Inflammatory macrophage (primary cell): ENCODE measurements at places on chromosomes 2 and 18.

- no peak for DNase-seq
Measured at GRCh38 chr18:10322004-10322403, 132.4 kb upstream of the APCDD1 start.

DNA sequence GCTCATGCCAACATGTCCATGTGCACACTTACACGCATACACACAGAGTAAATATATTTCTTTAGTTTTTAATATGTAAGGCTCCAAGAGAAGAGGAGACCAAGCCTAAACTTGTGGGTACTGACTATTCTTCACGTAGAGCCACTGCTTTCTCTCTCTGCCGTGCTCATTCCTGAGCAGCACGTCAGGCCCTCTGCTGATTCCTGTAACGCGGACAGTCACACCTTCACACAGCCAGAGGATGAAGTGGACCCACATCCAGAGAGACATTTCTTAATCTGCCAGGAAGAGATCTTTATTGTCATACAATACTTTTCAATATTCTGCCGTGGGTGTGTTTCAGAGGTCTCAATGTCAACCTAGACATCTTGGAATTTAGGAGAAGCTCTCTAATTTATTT lies 560.7 kb downstream of the STK39 start:
- no peak for DNase-seq

DNA sequence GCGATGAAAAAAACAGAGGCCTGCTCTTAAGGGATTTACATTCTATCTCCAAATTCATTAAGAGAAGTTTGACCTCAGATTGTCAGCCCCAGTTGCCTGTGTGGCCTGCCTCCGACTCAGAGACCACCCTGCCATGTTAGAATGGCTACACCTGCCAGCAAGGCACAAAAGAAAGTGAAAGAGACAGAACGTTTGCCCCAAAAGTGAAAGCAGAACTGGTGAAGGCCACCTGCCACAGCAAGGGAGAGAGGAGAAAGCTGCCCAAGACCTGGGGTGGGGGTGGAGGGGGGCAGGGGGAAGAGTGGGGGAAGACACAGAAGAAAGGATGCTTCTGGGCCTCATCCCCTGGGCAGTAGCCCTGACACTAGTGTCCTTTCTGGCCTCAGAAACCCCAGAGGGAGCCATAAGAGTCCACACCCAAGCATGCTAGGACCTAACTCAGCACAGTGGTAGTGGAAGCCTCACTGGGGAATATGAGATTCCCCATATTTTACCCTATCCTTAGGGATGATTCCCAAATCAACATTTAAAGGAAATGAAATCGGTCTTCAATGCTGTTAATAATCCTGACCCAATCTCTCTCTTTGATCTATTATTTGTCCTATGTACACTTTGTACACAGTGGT lies 389.7 kb downstream of the TXNL1 start:
- DNase-seq = no peak

DNA sequence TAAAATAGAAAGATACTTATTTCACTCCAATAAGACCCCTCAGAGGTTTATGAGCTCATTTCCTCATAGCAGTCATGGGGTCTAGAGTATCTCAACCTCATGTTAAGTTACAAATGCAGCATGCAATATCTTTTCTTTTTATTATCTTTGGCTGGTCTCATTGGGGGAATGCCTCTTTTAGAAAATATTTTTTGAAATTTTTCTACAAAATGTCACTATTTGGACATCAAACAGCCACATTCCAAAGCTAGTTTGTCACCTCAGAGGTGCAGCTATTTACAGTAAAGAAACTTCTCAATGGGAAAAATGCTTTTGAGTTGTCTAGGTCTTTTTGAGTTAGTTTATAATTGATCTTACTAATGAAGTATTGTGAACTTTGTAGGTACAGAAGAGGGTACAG lies 370.7 kb upstream of the LRATD1 start:
- DNase-seq = no peak

- no peak for DNase-seq
Measured at GRCh38 chr2:227473122-227473461, 1.1 kb downstream of the AGFG1 start.

- DNase-seq = no peak
Measured at GRCh38 chr2:81901017-81901416, 1596.5 kb upstream of the LRRTM1 start.

GRCh38 chr2:112959109-112959812 lies 18.5 kb upstream of the IL36G start:
- DNase-seq = no peak

DNA sequence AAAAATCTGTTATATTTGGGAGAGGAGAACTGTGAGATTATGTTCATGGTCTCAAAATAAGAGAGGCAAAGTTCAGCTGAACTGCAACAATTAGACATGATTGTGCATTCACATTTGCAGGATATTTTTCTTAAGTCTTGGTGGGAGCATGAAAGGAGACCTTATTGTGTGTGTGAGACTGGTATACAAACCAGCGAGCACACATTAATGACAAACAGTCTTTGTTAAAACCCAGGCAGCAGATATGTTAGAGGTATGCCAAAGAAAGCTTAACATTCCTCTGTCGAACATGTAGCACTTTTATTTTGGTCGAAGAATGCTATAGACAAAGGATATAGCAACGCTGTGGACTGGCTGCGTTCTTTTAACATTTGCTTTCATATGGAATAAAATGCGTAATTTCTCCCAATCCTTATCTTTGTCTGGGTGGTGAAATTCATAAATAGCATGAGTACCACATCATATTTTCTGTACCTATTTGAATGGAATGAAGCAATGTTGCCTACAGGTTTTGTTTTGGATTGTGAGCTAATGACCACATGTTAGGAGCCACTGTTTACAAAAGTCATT lies 88.4 kb downstream of the ICOS start:
- no peak for DNase-seq

DNA sequence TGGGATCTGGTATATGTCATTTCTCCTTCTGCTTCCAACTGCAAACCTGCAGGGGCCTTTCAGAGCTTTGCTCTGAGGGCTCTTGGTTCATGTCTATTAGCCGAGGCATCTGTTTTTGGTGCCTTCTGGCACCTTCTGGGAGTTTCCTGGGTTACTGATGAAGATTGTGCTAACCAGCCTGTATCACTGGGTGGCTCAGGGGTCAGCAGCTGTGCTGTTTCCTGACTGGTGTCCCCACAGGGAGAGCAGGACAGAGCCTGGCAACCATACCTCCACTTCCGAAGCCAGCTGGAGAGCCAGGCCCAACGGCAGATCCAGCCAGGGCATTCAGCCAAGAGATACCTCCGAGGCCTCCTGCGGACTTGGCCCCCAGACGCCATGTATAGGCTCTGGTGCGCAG lies 17.5 kb downstream of the KIAA2012 start:
- DNase-seq = no peak

- no peak for DNase-seq
Measured at GRCh38 chr2:66457545-66457944, 22.6 kb downstream of the MEIS1 start.

GRCh38 chr2:240632306-240632721 lies 7.0 kb downstream of the GPR35 start:
- no peak for DNase-seq

DNA sequence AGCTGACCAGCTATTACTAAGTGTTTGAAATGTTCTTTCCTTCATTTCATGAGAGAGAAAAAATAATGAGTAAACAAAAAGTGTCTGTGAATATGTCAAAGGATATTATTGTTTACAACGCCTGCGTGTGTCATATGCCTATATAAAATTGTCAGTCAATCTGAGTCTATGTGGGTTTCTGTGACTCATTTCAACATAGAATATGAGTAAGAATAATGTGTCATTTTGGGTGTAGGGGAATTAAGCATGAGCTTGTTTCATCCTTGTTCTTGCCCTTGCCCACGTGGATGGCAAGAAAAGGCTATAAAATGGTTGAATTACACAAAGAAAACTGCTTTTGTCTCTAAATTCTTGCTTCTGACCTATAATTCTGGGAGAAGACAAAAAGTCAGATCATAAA lies 466.0 kb downstream of the PTH2R start:
- DNase-seq = no peak

- DNase-seq = peak; percentile 27
Measured at GRCh38 chr2:158099716-158100115, 2.0 kb upstream of the UPP2 start.

- DNase-seq = no peak
Measured at GRCh38 chr2:88179228-88179679, 9.1 kb downstream of the THNSL2 start.

GRCh38 chr2:241925277-241925676 lies 55.7 kb downstream of the RTP5 start:
- DNase-seq = no peak

- DNase-seq = no peak
Measured at GRCh38 chr18:48021273-48021914, 90.9 kb upstream of the SMAD2 start.

GRCh38 chr2:69175790-69176715 lies 163.1 kb downstream of the ANTXR1 start:
- DNase-seq = no peak

- DNase-seq = no peak
Measured at GRCh38 chr2:195864316-195864715, 204.3 kb downstream of the DNAH7 start.

DNA sequence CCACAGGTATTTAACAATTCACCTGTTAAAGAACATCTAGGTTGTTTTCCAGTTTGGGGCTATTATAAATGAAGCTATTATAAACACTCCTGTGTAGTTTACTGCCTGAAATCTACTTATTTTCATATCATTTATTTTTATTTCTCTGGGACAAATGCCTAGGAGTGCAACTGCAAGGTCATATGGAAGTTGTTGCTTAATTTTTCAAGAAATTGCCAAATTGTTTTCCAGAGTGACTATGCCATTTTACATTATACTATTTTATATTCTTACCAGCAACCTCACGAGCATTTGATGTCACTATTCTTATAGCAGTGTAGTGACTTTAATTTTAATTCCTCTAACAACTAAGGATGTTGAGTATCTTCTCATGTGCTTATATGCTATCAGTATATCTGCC lies 298.4 kb downstream of the EXOC6B start:
- DNase-seq = peak; percentile 6

- no peak for DNase-seq
Measured at GRCh38 chr2:200352636-200353035, 46.1 kb downstream of the SPATS2L start.

GRCh38 chr2:127950264-127950663 lies 64.5 kb upstream of the AMMECR1L start:
- no peak for DNase-seq

DNA sequence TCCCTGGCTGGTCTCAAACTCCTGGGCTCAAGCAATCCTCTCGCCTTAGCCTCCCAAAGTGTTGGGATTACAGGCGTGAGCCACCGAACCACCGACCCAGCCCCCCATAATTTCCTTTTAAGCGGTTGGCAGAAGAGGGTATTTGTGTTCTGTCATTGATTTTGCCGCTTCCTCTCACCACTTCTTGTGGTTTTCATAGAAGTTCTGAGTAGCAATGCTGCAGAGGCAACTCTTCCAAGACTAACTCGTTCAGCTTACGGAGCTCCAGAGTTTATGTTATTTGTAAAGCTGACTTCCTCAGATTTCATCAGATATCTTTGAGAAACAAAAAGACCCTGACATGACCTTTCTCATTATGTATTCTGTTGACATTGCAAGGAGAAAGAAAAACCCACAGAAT lies 261.4 kb upstream of the KCNJ3 start:
- DNase-seq = no peak

DNA sequence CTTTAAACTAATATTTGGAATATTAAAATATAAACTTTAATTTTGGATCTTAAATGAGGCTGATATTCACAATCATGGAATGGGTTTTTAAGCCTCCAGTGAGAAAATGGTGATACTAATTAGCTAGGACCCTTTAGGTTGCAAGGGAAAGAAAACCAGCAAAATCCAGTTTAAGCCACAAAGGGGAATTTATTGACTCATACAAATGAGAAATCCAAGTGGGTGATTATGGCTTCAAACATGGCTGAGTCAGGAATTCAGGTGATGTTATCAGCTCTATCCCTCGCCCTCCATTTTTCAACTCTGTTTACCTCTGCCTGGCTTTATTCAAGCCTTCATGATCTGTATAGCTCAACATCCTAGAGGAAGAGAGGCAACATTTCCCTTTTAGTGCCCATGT lies 75.3 kb upstream of the DLX2 start:
- DNase-seq = no peak

GRCh38 chr2:78890935-78891334 lies 134.6 kb upstream of the REG3G start:
- no peak for DNase-seq

DNA sequence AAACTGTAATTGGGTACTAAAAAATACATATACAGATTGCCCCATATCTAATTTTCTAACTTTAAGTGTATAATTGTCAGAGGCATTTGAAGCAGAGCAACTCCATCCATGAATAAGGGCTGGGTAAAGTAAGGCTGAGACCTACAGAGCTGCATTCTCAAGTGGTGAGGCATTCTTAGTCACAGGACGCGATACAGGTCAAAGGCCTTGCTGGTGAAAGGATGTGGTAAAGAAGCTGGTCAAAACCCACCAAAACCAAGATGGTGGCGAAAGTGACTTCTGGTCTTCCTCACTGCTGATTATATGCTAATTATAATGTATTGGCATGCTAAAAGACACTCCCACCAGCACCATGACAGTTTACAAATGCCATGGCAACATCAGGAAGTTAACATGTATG lies 50.0 kb downstream of the SLC8A1 start:
- no peak for DNase-seq

DNA sequence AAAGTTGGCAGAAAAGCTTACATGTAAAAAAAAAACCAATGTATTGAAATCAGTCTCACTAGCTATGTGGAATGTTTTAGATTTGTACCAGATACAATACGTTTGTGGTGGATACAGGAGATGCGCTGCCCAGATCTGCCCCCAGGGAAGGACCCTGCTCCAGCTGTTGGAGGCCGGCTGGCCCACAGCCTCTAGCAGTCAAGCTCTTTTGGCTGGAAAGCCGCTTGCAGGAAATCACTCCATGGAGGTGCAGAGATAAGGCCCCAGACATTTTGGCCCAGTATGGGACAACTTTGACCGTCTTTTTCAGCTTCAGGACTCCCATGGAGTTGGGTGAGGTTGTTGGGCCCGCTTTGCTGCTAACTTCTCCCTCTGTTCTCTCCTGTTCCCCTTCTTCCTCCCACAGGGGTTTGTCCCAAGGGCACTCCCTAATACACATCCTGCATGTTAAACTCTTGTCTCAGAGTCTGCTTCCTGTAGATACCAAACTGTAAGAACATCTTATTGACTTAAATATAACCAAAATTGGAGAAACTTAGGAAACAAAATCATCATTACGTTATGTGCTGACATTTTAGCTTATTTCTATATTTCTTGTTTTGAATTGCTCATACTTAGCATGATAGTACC lies 1.7 kb upstream of the QPCT start:
- DNase-seq = no peak

GRCh38 chr2:214103276-214104001 lies 307.4 kb upstream of the VWC2L start:
- no peak for DNase-seq

GRCh38 chr2:217332866-217333265 lies 473.0 kb upstream of the TNP1 start:
- DNase-seq = no peak

DNA sequence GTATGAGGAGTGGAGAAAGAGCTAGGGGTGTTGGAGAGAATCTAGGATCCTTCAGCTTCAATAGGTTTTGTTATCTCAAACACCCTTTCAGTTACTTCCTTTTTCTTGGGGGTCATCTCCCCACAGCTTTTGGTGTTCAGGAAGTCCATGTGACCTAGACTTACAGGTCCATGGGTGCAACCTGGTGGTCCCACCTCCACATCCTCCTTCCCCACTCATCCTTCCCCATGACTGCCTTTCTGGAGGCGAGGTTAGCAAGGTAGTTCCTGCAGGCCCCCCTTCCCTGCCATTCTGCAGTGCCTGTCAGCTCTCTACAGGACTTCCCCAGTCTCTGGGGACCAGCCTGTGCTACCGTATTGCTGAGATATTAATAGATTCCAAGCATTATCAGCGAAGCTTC lies 107.6 kb downstream of the TMEM17 start:
- no peak for DNase-seq

GRCh38 chr18:41624460-41624859 lies 330.6 kb upstream of the PIK3C3 start:
- DNase-seq = no peak
